MCF 10A (cell line): ENCODE measurements at places on chromosomes 7 and 10.

- peak within 1 kb of the TSS; percentile 85 for H3K4me3 ChIP-seq
- peak; percentile 95 for DNase-seq
- peaks cover 10% of the 10 kb centered on the region for H3K36me3 ChIP-seq
- peaks cover 16% of the 10 kb centered on the region for H3K4me1 ChIP-seq
- peak within 1 kb of the TSS; percentile 97 for H3K27ac ChIP-seq
These were observed at the start of gene MRPS33 for GRCh38 chr7:141014524-141015395. TSS of gene MRPS33 (minus strand) at chr7:141014952. CDS start at chr7:141010633, 4,319 bp downstream.

DNA sequence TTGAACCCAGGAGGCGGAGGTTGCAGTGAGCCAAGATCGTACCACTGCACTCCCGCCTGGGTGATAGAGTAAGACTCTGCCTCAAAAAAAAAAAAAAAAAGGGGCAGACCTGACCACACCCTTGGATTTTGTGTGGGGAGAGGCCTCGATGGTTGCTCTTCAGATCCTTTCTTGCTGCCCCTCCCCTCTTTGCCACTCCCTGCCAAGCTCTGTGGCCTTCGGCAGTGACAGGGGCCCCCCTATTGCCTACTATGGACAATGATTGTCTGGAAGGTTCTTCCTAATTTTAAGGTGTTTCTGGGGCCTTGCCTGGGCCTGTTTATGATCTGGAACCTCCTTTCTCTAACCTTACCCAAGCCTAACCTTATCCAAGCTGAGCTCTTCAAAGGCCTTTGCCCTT is 795 bp downstream of the PRF1 start:
- no peaks in the 10 kb centered on the region for H3K4me1 ChIP-seq
- H3K4me3 ChIP-seq: no peak overlapping the region
- no peak overlapping the region for H3K27ac ChIP-seq
- DNase-seq: no peak

DNA sequence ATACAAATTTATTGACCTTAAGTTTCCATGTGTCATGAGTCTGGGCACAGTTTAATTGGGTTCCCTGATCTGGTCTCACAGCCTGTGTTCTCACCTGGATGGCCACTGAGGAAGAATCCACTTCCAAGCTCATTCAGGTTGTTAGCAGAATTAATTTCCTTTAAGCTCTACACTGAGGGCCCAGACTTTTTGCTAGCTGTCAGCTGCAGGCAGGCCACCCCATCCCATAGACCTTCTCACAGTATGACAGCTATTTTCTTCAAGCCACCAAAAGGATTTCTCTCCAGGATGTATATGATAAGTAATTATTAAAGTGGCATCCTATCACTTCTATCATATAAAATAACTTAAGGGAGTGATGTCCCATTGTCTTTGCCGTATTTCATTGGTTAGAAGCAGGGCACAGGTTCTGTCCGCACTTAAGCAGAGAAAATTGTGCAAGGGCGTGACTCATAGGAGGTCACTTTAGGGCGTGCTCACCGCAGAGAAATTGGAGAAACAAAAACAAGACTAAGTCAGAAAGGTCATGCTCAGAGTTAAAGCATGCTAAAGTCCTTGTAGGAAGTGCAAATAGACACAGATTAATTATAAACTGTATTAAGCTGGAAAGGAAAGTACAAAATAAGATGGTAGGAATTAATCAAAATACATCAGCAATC is 109.9 kb downstream of the AHR start:
- no peaks in the 10 kb centered on the region for H3K36me3 ChIP-seq
- H3K4me3 ChIP-seq: peak overlapping the region; percentile 48
- H3K27me3 ChIP-seq: no peaks in the 10 kb centered on the region
- H3K27ac ChIP-seq: peak overlapping the region; percentile 90
- DNase-seq: peak; percentile 97

DNA sequence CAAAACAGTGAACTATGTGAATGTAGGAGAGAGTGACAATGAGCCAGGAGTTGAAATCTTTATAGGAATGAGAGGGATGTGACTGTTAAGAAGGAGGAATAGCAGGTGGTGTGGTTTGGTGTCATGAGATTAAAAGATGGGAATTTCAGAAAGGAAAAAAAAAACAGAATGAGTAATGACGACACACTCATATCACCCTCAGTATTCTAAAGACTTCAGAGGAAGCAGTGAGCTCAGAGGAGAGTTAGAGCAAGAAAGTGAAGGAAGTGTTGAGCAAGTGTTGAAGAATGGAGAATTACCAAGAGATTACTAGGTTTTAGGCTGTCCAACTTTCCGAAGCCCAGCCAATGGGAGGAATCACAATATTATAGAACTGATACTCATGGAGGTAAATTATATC is 220.5 kb upstream of the HGF start:
- peaks cover 26% of the 10 kb centered on the region for H3K27me3 ChIP-seq
- no peaks in the 10 kb centered on the region for H3K36me3 ChIP-seq
- no peak for DNase-seq
- no peak overlapping the region for H3K27ac ChIP-seq
- no peak overlapping the region for H3K4me3 ChIP-seq
- no peaks in the 10 kb centered on the region for H3K4me1 ChIP-seq

DNA sequence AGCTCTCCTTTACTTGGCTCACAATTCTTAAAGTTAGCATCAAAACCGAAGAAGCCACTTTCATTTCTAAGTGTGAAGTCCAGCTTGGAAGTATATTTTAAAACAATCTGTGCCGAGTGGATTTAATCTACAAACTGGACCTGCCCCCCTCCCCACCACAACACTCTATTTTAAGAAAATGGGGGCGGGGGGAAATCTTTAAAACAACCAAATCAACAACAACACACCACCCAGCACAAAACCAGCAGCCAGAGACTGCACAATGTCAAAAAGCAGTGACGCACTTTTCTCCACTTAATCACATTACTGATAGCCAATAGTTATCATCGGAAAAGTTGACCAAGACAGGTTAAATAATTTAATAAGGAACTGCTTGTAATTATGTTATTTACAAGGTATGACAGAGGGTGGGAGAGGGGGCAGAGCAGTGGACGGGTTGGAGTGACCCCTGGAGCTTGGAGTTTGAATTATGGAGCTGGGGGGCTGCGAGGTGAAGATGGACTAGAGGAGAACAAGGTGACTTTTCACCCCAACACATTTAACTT is 2.8 kb downstream of the EBF3 start:
- DNase-seq: no peak
- H3K36me3 ChIP-seq: peaks cover 7% of the 10 kb centered on the region
- H3K27ac ChIP-seq: no peak overlapping the region
- no peaks in the 10 kb centered on the region for H3K4me1 ChIP-seq
- peak overlapping the region; percentile 47 for H3K4me3 ChIP-seq

DNA sequence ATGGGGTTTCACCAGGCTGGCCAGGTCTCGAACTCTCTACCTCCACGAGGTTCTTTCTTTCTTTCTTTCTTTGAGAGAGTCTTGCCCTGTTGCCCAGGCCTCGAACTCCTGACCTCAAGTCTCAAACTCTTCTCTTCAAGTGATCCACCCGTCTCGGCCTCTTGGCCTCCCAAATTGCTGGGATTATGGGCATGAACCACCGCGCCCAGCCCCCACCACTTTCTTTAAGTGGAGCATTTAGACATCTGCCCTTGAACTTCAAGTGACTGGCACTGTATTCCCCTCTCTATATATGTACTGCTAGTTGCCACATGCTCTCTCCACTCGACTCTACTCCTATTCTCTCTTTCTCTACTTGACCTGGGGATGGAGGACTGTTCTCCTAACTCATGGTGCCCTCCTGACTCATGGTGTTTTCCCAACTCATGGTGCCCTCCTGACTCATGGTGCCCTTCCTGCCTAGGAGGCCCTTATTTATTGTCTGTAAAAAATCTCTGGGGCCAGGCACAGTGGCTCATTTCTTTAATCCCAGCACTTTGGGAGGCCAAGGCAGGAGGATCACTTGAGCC is 19.3 kb upstream of the ACHE start:
- DNase-seq: peak; percentile 53
- H3K36me3 ChIP-seq: no peaks in the 10 kb centered on the region
- H3K4me3 ChIP-seq: no peak overlapping the region
- H3K4me1 ChIP-seq: no peaks in the 10 kb centered on the region
- peaks cover 10% of the 10 kb centered on the region for H3K27me3 ChIP-seq
- H3K27ac ChIP-seq: no peak overlapping the region

DNA sequence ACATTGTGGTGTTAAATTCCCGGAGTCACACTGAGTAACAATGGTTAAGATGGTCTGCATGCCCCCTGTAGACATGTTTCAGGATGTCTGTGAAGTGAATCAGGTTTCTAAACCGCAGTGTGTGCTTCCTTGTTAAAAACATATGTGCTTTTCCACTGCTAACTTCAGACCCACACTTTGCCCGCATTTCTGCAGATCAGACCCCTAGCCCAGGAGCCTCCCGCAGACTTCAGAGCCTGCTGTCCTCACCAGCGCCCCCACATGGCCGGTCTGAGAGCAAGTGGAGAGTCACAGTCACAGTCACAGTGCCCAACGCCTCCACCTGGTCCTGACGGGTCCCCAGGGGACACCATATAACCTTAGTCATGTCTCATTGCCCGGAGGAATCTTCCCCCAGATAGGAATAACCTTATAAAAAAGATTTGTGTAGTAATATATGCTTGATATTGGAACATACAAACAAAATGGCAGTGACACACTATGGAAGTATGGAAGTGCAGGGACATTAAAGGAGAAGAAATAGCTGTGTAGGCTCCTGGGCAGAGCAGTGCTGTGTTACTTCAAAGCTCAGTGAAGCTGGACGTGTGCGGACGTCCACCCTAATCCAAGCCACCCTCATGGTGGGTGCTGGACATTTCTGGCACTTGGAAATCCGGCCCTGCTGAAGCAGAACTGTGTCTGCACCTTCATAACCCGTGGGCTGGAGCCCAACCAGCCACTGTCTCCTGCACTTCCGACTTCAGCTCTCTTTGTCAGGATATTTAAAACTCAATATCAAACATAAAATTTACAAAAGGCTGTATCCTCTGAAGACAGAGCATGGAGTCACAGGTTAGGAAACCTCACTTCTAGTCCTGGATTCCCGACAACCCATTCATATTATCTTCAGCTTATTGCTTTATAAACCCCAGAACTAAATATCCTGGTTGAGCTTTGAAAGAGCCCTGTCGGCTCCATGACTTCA is 29.0 kb downstream of the GSTO2 start:
- peak overlapping the region; percentile 7 for H3K27ac ChIP-seq
- H3K4me3 ChIP-seq: no peak overlapping the region
- no peak for DNase-seq
- peaks cover 14% of the 10 kb centered on the region for H3K36me3 ChIP-seq
- H3K27me3 ChIP-seq: no peaks in the 10 kb centered on the region

DNA sequence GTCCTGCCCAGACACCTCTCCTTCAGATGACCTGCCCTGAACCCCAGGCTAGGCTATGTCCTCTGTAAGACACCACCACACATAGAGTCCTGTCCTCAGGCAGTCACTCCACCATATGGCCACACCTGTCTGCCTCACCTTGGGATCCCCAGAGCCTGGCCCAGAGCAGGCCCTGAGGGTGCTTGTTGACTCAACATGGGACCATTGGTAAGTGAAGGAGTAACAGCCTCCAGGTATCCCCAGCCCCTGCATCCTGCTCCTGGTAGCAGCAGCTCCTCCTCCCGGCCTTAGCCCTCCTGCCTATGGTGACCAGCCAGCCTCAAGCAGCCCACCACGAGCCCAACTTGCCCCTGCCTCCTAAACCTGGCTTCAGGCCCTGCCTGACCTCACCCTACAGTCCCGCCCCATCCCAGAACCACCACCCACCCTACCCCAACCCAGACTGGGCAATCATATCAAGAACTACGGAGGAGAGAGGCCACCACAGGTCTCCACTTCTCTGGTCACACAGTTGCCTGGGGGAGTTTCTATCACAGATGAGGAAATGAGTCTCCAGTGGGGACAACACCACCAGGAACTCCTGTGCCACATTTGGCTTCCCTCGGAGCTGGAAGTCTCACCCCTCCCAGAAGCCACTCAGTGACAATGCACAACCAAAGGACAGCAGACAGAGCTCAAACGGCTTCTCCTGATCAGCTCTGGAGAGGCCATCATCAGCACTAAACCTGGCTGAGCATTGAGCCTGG is 136.6 kb downstream of the GRID1 start:
- H3K4me3 ChIP-seq: no peak overlapping the region
- H3K4me1 ChIP-seq: peaks cover 3% of the 10 kb centered on the region
- peaks cover 5% of the 10 kb centered on the region for H3K36me3 ChIP-seq
- no peak for DNase-seq
- H3K27ac ChIP-seq: no peak overlapping the region

GRCh38 chr7:12139416-12139815 is 71.7 kb upstream of the TMEM106B start:
- H3K36me3 ChIP-seq: no peaks in the 10 kb centered on the region
- peaks cover 31% of the 10 kb centered on the region for H3K27me3 ChIP-seq
- DNase-seq: peak; percentile 63
- H3K4me1 ChIP-seq: peaks cover 5% of the 10 kb centered on the region
- H3K4me3 ChIP-seq: no peak overlapping the region

GRCh38 chr10:23344241-23344841 is at the start of gene C10orf67:
TSS of gene C10orf67 (minus strand) at chr10:23344797. CDS start at chr10:23344774, 23 bp downstream.
- peak within 1 kb of the TSS; percentile 31 for H3K27ac ChIP-seq
- H3K4me1 ChIP-seq: peaks cover 20% of the 10 kb centered on the region
- H3K4me3 ChIP-seq: peak within 1 kb of the TSS; percentile 66
- no peak for DNase-seq
- no peaks in the 10 kb centered on the region for H3K27me3 ChIP-seq
- H3K36me3 ChIP-seq: no peaks in the 10 kb centered on the region

DNA sequence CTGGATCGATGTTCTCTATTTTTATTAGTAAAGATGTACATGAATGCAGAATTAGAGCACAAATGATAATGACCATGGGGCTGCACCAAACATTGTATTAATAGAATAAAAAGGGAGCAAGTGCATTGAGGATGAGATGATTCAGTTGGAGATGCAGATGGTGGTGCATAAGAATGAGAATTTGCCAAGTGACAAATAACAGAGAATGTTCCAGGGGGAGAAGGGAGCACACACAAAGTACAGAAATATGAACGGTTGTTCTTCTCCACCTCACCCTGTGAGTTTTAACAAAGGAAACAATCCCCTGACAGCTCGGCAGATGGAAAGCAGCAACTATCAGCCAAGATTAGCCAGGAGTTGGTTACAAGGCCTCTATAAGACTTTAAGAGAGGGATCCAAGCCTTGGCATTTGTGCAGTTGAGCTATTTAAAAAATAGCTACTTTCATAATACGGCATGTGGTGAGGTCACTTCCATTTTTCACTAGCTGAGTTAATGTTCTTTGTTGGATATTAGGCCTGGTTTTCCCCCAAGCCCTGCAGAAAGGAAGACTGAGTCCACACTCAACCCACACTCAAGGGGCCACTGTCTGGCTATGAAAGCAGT is 462.5 kb downstream of the TNS3 start:
- no peak overlapping the region for H3K4me3 ChIP-seq
- H3K27ac ChIP-seq: no peak overlapping the region
- no peak for DNase-seq
- H3K4me1 ChIP-seq: no peaks in the 10 kb centered on the region
- H3K27me3 ChIP-seq: no peaks in the 10 kb centered on the region

DNA sequence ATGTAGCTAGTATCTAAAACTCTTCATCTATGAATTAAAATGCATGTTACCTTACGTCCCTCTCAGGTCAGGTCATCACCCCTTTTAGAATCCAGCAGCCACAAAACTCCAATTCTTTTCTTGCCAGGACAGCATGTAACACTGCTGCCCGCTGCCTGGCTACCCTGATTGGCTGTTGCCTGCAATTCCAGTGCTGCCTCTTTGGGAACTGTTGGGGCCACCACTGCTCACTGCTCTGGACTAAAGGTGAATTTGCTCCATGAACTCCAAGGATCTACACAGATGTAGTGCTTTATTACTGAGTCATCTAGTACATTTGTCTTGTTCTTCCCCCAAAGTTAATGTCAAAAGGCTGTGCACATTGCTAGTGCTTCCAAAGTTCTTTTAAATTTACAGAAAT is 40.4 kb downstream of the SCIN start:
- H3K36me3 ChIP-seq: no peaks in the 10 kb centered on the region
- no peaks in the 10 kb centered on the region for H3K27me3 ChIP-seq
- H3K4me3 ChIP-seq: no peak overlapping the region
- H3K4me1 ChIP-seq: no peaks in the 10 kb centered on the region
- no peak overlapping the region for H3K27ac ChIP-seq
